ENCODE measurements at places on chromosomes 2 and 18.

GRCh38 chr2:174334781-174335251, at the start of gene SP9:
TSS of gene SP9 (plus strand) at chr2:174334954. CDS start at chr2:174335093, 139 bp downstream.
- H3K27me3 ChIP-seq = peaks cover 98% of the 10 kb centered on the region
- peak within 1 kb of the TSS; percentile 10 for H3K4me3 ChIP-seq
- no peak within 1 kb of the TSS for H3K27ac ChIP-seq
- no peaks in the 10 kb centered on the region for H3K36me3 ChIP-seq
- H3K4me1 ChIP-seq = peaks cover 11% of the 10 kb centered on the region

GRCh38 chr2:111946294-111947114, 48.1 kb downstream of the MERTK start:
- H3K27ac ChIP-seq = peak overlapping the region; percentile 38
- peak; percentile 60 for DNase-seq
- no peak overlapping the region for H3K4me3 ChIP-seq
- H3K36me3 ChIP-seq = no peaks in the 10 kb centered on the region
- peaks cover 49% of the 10 kb centered on the region for H3K27me3 ChIP-seq
- peaks cover 15% of the 10 kb centered on the region for H3K4me1 ChIP-seq

GRCh38 chr2:26574900-26575560, 66.1 kb downstream of the CIB4 start:
- H3K4me1 ChIP-seq = peaks cover 11% of the 10 kb centered on the region
- H3K36me3 ChIP-seq = no peaks in the 10 kb centered on the region
- H3K27me3 ChIP-seq = peaks cover 49% of the 10 kb centered on the region
- no peak overlapping the region for H3K27ac ChIP-seq
- DNase-seq = no peak

DNA sequence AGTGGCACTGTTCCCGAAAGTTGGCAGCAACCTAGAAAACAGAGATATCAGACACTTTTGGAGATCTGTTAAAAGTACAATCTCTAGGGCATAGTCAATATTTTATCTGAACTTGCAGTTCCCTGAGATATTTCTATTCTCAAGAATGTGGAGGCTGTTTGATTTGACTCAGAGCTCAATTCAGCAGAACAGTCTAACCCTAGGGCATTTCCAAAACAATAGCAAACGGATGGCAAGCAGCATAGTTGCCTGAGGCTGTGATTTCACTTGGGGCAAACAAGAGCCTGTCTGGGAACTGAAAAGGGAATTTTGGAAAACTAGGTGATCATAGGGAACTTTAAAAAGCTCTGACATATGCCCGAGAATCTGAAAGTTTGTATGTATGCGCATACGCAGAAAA, 772.8 kb upstream of the LRRTM1 start:
- no peaks in the 10 kb centered on the region for H3K27me3 ChIP-seq
- H3K4me3 ChIP-seq = no peak overlapping the region
- DNase-seq = no peak
- H3K27ac ChIP-seq = no peak overlapping the region
- H3K4me1 ChIP-seq = no peaks in the 10 kb centered on the region

DNA sequence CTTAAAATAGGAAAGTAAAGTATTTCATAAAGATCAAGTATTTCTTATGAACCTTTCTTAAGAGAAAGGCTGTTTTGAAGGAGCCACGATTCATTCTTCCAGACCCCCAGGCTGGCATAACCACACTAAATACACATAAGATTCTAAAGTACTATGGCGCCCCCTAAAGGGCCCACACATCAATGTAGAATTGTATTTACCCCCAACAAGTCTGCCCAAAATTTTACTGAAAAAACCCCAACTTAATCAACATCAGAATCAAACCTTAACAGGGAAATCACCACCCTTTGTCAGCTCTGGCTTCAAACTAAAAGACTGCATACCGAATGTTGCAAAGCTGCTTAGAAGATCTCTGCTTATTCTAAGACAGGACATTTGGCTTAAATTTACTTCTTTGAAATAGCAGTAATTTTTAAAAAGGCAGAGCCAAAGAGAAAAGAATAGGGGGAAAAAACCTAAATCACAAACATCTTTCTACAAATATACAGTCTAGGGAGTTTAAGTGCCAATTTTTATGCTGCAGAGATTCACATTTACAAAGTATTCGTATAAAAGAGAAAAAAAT, 20.4 kb upstream of the BCL2 start:
- no peak overlapping the region for H3K4me3 ChIP-seq
- peaks cover 20% of the 10 kb centered on the region for H3K4me1 ChIP-seq
- no peak for DNase-seq

GRCh38 chr2:942775-943460, 7.7 kb upstream of the SNTG2 start:
- no peaks in the 10 kb centered on the region for H3K27me3 ChIP-seq
- no peak overlapping the region for H3K27ac ChIP-seq
- no peaks in the 10 kb centered on the region for H3K4me1 ChIP-seq
- H3K4me3 ChIP-seq = no peak overlapping the region
- DNase-seq = no peak
- H3K36me3 ChIP-seq = no peaks in the 10 kb centered on the region

DNA sequence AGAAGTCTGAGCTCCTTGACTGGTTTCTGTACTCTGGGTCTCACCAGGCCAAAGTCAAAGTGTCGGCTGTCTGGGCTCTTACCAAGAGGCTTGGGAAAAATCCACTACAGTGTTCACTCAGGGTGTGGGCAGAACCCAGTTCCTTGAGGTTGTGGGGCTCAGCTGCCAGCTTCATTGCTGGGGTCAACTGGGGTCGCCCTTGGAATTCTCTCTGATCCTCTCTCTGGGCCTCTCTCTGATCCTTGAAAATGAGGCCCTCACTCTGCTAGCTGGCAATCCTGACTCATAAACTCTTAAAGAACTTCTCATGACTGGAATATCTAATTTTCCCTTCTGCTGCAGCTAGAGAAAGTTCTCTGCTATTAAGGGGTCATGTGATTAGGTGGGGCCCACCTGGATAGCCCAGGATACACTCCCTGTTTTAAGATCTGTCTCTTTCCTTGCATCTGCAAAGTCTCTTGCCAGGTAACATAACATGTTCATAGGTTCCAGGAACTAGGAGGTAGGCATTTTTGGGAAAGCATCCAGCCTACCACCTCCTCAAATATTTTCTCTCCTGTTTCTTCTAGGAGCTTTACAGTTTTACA, 66.3 kb downstream of the SP110 start:
- no peak overlapping the region for H3K4me3 ChIP-seq
- no peak overlapping the region for H3K27ac ChIP-seq
- H3K36me3 ChIP-seq = no peaks in the 10 kb centered on the region
- no peak for DNase-seq

- H3K27me3 ChIP-seq = no peaks in the 10 kb centered on the region
- DNase-seq = no peak
- no peak overlapping the region for H3K4me3 ChIP-seq
- H3K4me1 ChIP-seq = no peaks in the 10 kb centered on the region
- H3K27ac ChIP-seq = no peak overlapping the region
Measured at GRCh38 chr2:154324601-154325000, 373.9 kb upstream of the KCNJ3 start.

DNA sequence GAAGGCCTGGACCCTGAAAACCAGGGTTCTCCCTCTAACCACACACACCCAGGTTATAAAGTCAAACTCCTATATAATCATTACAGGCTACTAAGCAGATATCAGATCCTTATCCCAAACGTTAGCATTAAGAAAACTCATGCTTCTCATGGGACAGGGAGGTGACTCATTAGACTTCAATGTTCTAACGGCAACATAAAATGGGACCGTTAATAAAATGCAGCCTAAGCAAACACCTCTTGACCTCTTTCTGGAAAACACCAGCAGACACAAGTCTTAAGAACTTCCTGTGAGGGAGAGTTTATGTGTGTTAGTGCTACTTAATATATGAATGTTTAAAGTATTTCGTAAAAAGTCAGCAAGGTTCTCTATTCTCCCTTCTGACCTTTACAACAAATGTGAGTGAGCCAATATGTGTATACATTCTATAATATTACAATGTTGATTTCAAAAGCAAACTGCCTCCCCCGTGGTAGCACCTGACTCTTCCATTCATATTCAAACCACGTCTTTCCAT, 31.7 kb downstream of the LPIN2 start:
- H3K36me3 ChIP-seq = no peaks in the 10 kb centered on the region
- H3K4me1 ChIP-seq = peaks cover 9% of the 10 kb centered on the region
- DNase-seq = no peak
- no peak overlapping the region for H3K27ac ChIP-seq

DNA sequence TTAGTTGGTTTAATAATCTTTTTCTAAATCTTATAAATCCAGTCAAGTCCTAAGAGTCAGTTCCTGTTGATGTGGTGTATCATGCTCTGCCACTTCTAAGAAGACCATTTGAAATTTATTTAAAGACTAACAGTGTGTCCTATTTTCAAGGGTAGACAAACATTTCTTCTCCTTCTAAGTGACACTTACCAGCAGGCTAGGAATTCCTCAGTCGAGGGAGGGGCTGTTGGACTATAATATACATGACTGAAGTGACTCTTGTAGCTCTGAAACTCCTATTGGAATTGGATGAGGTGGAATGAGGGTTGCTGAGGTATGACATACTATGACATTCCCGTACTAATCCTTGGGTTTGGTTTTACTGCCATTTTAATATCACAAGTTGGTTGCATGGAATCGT, 30.6 kb downstream of the ITGB6 start:
- no peaks in the 10 kb centered on the region for H3K27me3 ChIP-seq
- H3K4me1 ChIP-seq = peaks cover under 1% of the 10 kb centered on the region
- no peak overlapping the region for H3K4me3 ChIP-seq
- H3K36me3 ChIP-seq = peaks cover 36% of the 10 kb centered on the region
- H3K27ac ChIP-seq = no peak overlapping the region

DNA sequence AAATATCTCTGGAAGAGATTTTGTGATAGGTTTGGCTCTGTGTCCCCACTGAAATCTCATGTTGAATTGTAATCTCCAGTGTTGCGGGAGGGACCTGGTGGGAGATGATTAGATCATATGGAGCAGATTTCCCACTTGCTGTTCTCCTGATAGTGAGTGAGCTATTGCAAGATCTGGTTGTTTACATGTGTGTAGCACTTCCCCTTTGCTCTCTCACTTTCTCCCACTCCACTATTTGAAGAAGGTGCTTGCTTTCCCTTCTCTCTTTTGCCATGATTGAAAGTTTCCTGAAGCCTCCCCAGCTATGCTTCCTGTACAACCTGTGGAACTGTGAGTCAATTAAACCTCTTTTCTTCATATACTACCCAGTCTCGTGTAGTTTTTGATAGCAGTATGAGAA, 97.0 kb upstream of the FN1 start:
- no peak overlapping the region for H3K4me3 ChIP-seq
- DNase-seq = no peak
- no peaks in the 10 kb centered on the region for H3K36me3 ChIP-seq
- no peaks in the 10 kb centered on the region for H3K27me3 ChIP-seq
